ENCODE measurements at places on chromosomes 12 and 14.

- no peak for DNase-seq
These were observed 45.3 kb downstream of the FRS2 start for GRCh38 chr12:69515394-69515930.

- no peak for DNase-seq
These were observed 37.4 kb downstream of the SUSD6 start for GRCh38 chr14:69648480-69649451.

DNA sequence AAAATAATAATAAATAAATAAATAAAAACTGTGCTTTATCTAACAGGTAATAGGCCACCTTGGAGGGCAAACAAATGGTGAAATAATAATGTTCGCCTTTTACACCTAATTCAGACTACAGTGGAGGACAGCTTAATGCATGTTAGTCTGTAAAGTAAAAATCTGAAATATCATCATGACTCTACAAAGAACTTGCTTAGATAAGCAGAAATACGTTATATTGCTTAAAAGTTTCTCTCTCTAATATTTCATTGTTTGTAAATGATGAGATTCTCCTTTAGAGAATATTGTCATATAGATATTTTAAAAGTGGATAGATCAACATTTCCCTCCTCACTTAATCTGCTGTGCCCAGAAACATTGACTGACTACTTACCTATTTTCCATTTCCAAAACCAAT, 98.7 kb upstream of the PDZRN4 start:
- no peak for DNase-seq

GRCh38 chr14:68449561-68450181, 343.2 kb downstream of the ZFP36L1 start:
- DNase-seq: no peak

GRCh38 chr14:24080888-24081738, 9.8 kb downstream of the CPNE6 start:
- DNase-seq: peak; percentile 37

GRCh38 chr12:39417916-39418315, 25.0 kb downstream of the KIF21A start:
- DNase-seq: no peak

DNA sequence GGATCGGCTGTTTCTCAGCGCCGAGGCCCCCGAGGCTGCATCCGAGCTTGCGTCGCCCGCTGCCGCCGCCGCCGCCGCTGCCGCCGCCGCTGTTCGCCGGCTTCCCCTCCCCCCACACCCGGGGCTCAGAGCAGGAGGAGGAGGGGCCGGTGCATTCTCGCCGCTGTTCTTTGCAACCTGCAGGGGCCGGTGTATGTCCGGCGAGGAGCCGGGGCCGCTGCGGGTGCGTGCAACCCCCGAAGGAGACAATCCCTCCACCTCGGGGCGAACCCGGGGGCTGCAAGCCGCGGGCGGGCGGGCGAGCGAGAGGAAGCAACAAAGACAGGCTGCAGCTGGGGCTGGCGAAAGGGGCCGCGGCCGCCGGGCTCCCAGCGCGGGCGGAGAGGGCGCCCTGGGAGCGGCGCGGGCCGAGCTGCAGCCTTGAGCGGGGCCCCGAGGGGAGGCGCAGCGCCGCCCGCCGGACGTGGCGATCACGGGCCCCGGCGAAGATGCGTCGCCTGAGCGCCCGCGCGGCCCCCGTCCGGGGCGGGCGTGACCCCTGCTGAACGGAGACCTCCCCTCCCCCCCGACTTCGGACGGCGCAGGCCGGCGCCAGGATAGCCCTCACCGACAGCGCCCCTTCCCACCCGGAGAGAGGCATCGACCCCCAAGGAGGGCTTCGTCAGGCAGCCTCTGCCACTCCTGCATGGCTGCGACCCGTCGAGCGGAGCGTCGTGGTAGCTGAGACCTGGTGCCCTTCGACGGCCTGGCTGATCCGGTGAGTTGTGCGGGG, 702 bp downstream of the FAM222A start:
- DNase-seq: peak; percentile 27

DNA sequence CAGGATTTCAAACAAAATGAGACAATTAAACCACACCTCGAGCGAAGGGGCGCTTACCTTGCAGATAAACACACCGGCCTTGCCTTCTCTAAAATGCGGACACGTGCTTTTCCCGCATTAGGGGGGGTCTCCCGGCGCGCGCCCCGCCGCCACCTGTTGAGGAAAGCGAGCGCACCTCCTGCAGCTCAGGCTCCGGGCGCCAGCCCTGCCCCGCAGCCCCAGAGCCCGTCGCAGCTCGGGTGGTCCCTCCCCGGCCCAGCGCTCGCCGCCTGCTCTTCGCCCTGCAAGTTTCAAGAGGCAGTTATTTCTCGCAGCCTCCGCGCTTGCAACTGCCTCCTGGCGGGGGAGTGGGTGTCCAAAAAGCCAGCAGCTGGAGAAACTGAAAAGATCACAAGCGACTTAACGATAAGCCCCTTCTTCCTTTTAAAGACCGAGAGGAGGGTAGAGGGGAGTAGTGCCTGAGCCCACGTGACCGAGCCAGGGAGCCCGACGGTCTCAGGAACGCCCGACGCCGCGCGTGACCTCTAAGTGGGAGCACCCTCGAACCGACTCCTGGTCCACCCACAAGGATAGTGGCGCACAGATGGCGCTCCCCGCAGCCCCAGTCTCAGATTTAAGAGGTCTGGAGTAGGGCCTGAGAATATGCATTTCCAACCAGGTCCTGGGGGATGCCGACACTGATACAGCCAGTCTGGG, at the start of gene ESR2:
Gene ESR2 (minus strand): TSS at position 396 of the 696 bp plus-strand sequence. CDS start 11,386 bp downstream, outside the sequence.
- no peak for DNase-seq

GRCh38 chr14:28780843-28781820, 14.5 kb downstream of the FOXG1 start:
- DNase-seq: no peak

DNA sequence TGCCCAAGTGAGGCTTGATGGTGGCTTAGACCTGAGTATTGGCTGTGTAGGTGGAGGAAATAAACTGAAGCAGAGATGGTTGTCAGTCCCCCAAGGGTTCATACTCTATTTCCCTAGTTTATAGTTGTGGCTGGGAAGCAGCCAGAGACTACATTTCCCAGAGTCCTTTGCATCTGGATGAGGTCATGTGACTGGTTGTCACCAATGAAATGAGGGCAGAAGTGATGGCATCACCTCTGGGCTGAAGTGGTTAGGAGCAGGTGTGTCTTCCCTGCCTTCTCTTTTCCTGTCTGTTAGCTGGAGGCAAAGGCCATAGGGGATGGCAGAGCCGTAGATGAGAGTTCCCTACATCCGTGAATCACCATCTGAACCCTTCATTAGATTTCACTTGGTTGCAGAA, 16.3 kb upstream of the NOS1 start:
- DNase-seq: no peak

GRCh38 chr12:126895951-126896913, 1370.7 kb upstream of the TMEM132C start:
- DNase-seq: no peak

DNA sequence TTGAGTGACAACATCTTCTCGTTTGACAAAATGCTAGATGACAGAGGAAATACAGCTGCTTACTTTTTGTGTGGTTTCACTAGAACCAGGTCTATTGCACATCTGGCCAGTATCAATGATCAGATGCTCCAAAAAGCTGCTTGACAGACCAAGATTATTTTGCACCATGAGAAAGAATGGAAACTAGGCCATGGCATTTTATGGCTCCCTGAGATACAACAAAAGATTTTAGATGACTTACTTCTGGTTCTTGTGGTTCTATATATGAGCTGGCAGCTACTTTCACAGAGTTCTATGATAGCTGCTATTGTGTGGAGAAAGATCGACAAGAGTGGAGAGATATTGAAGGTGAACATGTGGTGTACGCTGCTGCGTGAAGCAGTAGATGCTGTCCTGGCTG, 25.9 kb upstream of the PPFIBP1 start:
- DNase-seq: no peak

- no peak for DNase-seq
These were observed 213.2 kb upstream of the DIO3 start for GRCh38 chr14:101347893-101348777.

DNA sequence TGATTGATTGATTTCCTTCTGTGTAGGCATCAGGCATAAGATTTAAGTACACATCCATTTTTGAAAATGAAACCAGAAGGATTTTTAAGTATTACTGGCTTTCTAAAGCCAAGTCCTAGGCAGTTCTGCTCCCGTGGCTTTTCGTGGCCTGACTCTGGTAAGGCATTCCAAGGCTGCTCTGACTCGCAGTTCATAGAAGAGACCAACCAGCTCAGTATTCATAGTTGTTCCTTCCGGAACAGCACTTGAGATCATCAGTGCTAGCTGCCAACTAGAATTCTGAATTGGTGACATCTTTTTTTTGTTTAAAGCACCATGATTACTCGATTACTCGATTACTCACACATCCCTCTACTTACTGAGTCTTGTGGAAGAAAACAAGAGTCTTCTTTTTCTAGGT, 25.9 kb downstream of the SUDS3 start:
- no peak for DNase-seq

- DNase-seq: no peak
These were observed 34.5 kb upstream of the VRK1 start for GRCh38 chr14:96762650-96763049.

GRCh38 chr12:12265571-12266388, 1.1 kb downstream of the LRP6 start:
- DNase-seq: peak; percentile 24

DNA sequence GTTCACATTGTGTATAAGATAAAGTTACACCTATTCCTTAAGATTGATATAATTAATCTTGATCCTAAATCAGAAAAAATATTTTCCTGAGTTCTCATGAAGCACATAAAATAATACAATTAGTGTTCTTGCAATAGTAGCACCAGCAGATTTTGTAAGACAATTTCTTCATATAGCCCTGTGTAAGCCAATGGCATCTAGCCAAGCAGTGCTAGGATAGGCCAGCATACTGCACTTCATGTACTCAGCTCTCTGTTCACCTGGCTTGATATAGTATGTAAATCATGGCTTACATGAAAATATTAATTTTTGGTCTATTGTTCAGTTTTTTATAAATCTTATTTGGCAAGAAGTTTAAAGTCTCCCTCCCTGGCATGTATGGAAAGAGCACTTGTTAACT, 1.9 kb downstream of the KLRF2 start:
- no peak for DNase-seq

- DNase-seq: no peak
These were observed 1.5 kb downstream of the FSCB start for GRCh38 chr14:44505588-44505987.

GRCh38 chr14:41891624-41892023, 284.9 kb downstream of the LRFN5 start:
- DNase-seq: no peak

- DNase-seq: no peak
These were observed 315.3 kb downstream of the NOVA1 start for GRCh38 chr14:26282578-26282977.

DNA sequence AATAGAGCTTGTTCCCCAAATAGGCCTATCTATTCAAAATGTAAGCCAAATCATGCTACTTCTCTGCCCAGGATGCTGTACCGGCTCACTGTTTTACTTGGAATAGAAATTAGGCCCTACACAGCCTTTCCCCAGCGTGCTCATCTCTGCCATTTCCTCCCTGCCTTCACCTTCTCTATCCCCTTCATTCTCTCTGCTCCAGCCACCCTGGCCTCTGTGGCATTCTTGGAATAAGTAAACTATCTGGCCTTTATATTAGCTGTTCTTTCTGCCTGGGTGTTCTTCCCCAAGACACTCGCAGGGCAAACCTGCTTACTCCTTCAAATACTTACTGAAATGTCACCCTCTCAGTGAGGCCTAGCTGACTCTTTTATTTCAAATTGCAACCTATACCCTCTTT, 30.9 kb upstream of the DYRK2 start:
- no peak for DNase-seq

GRCh38 chr14:50762001-50762930, 68.7 kb downstream of the NIN start:
- peak; percentile 34 for DNase-seq

DNA sequence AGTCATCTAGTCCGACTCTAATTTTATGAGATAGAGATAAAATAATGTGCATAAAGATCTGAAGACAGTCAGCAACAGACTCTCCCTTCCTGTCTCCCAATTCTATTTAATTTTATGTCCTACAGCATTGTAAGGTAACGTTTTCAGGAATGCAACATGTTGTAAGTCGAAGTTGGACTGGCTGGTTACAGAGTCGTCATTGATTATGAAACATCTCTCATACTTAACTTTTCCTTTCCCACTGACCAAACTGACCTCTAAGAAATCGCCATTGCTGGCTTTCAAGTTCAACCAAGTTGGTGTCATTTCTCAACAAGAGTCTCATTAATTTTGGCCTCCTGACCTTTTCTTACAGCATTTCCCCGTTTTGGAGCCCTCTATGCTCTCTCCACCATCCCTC, 4.9 kb upstream of the RIC8B start:
- DNase-seq: no peak

- DNase-seq: no peak
These were observed 84.3 kb downstream of the TNFAIP2 start for GRCh38 chr14:103207388-103208072.

DNA sequence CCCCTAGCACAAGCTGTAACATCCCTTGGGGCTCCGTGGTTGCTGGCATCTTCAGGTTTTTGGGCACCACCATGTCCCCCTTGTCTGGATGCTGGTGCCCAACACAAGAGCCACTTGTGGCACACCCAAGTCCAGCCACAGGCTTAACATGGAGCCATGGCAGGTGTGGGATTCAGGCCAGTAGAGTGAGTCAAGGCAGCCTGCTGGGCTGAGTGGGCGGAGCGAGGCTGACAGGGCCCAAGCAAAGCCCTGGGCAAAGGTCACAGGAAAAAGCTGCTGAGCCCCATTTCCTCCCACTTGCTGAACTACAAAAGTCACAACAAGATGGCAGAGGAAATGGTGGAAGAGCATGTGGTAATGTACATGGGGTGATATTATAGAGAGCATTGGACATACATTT, 950.7 kb upstream of the FLRT2 start:
- no peak for DNase-seq
